Stimulated activated CD4-positive, alpha-beta T cell treated with anti-CD3 and anti-CD28 coated beads, Interleukin-1b, Interleukin-23, amount 100 ng/mL, for 1 hour (primary cell): ENCODE measurements at places on chromosomes 16 and 17.

GRCh38 chr16:58614860-58615259 lies 14.8 kb downstream of the CNOT1 start:
- DNase-seq: no peak

- DNase-seq: no peak
Measured at GRCh38 chr17:51842763-51843162, 315.8 kb downstream of the CA10 start.

DNA sequence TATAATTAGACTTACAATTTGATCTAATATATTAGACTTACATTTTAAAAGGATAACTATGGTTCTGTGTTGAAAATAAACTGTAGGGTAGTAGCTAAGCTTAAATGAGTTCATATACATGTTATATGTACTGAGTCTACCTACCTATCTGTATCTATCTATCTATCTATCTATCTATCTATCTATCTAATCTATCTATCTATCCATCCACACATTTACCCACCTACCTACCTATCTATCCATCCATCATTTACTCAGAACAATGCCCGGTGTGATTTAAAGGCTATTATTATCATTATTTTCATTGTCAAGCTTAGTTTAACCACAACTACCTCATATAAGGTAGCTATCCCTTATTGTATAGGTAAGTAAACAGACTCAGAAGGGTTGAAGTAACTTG lies 7.0 kb downstream of the KRT10 start:
- DNase-seq: no peak

DNA sequence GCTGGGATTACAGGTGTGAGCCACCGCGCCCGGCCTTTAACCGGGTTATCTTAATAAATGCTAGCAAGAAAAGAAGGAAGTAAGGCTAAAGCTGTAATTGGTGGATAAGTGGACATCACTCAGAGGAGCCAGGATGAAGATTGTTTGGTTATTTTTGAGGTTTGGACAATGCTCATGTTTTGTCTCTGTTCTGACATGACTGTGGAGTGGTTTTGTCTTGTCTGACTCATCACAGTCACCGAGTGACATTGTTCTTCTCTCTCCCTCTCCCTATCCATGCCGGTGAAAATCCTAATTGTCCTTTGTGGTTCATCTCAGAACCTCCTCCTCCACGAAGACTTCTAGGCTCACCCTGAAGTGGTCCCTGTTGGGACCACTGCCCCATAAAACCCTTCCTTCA lies 23.5 kb upstream of the GRIN2A start:
- DNase-seq: no peak

DNA sequence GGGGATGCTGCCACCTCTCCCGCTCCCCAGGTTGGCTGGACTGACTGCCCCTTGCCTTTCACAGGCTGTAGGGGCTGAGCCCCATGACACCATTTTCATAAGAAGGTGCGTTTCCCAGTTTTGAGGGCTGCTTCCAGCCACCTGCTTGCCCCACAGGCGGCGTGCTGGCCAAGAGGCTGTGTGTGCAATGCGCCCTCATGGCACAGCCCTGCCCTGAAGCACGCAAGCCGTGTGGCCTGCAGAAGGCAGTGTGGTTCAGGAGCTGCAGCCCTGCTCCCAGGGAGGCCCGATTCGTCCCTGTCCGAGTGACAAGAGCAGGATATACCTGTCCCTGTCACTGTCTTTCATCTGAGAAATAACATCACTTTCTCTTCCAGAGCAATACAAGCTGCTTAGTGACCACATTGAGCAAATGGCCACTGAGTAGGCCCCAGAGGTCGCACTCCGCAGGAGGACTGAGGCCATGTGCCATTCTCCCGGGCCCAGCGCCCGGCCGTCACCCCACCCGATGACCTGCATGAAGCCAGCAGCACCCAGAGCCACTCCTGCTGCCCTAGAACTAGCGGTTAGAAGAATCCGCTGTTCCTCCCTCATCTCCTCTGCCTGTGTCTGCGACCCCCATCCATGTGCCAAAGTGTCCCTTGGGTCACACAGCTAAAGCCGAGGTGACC lies 24.2 kb downstream of the CIBAR2 start:
- no peak for DNase-seq

GRCh38 chr17:148757-149156 lies 11.4 kb downstream of the SCGB1C2 start:
- no peak for DNase-seq

DNA sequence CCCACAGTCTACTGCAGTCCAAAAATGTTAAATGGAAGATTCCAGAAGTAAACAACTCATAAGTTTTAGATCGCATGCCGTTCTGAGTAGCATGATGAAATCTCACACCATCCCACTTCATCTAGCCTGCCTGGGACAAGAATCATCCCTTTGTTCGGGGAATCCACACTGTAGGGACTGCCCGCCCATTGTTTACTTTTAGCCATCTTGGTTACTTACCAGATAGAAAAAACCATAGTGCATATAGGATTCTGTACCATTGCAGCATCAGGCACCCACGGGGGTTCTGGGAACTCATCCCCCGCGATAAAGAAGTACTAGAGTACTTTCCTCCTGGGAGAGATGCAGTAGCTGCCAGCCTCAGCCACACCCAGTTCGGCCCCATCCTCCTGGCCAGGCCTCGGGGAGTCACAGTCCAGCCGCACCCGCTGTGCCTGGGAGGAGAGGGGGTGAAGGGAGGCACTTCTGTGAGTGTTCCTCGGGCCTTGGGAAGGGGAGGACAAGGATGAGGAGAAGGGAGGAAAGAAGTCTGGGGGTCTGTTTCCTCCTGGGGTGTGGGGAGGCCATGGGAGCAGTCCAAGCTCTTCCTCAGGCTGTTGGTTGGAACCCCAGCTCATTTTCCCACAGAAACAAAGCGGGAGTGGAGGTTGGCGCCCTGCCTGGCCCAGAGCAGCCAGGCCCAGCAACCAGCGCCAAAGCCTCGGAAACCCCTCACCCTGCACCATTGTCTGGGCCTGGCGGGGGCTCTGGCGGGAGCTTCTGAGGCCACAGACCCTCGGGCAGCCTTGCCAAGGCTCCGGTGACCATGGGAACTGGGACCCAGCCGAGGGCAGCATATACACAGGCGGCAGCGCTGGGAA lies 8.9 kb downstream of the TRIM47 start:
- DNase-seq: no peak

DNA sequence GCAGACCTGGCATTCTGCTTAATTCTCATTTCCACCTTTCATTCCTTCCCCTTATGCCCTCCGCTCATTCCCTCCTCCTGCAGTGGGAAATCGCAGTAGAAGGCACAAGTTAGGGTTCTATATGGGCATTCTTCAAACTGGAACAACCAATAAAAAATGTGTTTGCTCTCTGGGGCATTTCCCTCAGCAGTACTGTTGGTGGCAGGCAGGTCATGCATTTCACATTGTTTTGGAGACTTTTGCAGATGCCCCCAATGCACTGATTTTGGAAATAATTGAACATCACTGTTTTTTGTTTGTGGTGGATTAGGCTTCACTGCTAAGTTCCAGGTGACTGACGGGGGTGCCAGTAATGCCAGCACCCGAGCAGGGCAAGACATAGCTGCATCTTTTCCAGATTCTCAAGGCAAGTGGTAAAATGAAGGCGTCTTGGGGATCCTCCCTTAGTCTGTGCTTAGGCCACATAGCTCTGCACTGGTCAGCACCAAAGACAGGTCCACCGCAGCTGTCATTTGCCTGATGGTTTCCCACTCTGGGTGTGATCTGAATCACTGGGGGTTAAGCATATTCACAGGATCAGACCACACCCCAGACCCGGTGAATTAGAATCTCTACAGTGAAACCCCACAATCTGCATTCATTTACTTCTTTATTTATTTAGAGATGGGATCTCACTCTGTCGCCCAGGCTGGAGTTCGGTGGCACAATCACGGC lies 304.5 kb downstream of the CPPED1 start:
- DNase-seq: no peak
